Breast epithelium (tissue), 4 donors: ENCODE measurements at places on chromosomes 3 and 15.

DNA sequence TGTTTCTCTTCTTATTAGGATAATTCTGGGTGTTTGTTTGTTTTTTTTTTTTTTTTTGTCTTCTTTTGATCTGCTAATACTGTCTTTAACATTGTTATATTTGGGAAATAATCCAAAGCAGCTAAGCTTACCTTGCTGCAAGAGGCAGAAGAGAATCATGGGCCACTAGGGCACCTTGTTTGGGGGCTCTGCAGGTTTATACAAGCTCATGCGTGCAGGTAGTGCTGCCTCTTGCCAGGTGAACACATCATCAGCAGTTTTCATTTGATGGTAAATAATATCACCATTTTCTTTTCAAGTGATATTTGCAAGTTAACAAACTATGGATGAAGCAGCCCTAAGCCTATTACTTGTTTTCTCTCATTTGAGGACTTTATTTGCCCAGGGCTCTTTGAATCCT, 37.9 kb downstream of the MAP3K13 start:
- no peak for DNase-seq

DNA sequence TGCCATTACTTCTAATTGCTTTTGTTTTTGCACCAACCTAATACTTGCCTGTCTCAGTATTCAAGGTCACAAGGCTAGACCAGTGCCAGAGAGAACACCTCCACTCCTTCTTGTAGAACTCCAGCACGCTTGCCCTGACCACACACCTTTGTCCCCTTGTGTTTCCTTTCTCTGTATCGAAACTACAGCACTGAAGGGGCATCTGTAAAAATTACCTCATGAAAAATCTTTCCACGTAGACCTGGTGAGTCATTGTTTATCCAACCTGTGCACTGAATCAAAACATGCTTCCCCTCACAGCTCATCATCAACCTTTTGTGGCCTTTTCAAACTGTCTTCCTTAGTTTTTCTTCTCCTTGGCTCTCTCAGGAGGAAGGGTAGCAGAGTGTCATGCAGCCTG, 259.5 kb downstream of the THRB start:
- no peak for DNase-seq

DNA sequence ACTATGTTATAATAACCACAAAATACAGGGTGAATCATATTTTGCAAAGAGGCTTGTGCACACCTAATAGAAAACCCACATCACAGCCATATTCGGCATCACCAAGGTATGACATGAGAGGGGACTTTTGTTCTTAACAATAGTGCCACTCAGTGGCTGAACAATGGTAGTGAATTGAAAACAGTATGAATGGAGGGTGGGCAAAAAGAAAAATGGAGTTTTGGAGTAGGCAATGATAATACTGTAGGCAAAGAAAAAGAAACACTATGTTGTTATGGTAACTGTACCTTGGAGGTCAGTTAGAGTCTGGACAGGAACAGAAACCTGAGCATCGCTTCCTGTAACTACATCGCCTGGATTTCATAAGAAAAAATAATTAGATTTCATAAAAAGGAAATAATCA, 348.6 kb downstream of the PLCL2 start:
- DNase-seq = no peak

GRCh38 chr3:189322339-189322738, 150.6 kb downstream of the TPRG1 start:
- peak; percentile 34 for DNase-seq

DNA sequence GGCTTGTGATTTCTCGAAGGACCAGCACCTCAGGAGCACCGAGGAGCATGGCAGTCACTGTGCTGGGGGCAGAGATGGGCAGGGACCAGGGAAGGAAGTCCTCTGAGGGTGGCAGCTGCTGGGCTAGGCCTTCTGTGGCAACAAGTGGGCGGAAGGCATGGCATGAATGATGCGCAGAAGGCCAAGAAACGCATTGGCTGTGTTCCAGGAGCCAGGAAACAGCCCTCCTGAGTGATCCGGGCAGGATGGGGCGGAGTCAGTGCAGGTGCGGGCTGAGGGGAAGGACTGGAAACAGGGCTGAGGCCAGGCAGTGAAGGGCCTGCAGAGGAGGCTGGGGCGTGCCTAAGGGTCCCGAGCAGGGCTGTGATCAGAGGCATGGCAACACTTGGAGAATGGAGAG, 23.6 kb downstream of the MRPS11 start:
- DNase-seq = no peak

- no peak for DNase-seq
These were observed 128.2 kb upstream of the SLC7A14 start for GRCh38 chr3:170714122-170714521.

DNA sequence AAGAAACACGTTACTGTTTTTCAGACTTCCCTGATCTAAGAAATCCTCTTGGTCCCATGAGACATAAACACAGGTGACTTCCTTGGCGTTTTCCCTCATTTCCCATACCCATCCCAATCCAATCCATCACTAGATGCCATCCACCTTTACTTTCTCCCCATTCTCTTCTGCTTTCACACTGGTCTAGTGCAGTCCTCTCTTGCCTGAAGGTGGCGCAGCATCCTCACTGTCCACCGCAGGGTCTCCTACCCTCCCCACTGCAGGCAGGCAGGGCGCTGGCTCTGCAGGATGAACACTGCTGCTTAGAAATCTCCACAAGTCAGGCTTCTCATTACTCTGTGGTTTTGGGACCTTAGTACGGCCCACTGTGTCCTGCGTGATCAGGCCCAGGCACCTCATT, 58.2 kb downstream of the RAB7A start:
- no peak for DNase-seq

DNA sequence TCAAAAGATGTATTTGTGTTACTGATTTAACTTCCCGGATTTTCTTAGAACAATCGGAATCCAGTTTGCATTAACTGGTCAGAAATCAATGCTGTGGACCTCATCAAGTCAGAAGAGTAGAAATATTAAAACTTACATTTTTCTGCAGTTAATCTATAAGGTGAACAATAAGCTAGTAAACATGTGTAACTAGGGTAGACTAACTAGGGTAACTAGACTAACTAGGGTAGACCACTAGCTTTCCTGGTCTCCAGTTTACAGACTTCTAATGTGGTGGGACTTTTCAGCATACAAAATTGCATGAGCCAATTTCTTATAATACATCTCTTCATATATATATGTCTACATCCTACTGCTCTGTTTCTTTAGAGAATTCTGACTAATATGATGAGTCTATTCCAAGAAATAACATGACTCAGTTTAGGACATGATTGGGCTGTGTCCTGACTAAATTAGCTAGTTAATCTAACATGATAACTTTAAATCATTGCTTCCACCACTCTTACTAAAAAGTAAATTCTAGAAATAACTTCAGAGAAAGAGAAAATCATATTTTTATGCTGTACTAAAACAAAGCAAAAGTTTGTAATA, 5.3 kb downstream of the PLSCR2 start:
- DNase-seq = no peak

- DNase-seq = no peak
These were observed 165.0 kb downstream of the NR1D2 start for GRCh38 chr3:24110051-24110450.

GRCh38 chr3:24191801-24192403, 246.8 kb downstream of the NR1D2 start:
- no peak for DNase-seq

GRCh38 chr15:38068626-38069391, 134.4 kb downstream of the TMCO5A start:
- DNase-seq = no peak

- no peak for DNase-seq
These were observed 103.7 kb downstream of the MEGF11 start for GRCh38 chr15:66149871-66150270.

DNA sequence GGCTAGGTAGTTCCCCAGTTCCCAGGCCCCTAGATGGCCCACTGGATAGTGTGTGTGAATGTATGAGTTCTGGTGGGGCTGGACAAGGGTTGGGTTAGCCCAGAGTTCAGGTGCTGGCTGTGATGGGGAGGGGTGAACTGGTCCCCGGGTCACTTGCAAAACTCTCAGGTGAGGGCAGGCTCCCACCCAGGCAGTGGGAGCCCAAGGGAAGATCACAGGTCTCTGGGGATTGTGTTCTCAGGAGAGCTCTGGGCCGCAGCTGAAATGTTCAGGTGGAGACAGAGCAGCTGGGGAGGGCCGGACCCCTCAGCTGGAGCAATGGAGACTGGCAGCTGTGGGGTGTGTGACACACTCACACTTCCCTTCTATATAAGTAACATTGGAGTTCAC, 12.8 kb upstream of the FAM98B start:
- no peak for DNase-seq

DNA sequence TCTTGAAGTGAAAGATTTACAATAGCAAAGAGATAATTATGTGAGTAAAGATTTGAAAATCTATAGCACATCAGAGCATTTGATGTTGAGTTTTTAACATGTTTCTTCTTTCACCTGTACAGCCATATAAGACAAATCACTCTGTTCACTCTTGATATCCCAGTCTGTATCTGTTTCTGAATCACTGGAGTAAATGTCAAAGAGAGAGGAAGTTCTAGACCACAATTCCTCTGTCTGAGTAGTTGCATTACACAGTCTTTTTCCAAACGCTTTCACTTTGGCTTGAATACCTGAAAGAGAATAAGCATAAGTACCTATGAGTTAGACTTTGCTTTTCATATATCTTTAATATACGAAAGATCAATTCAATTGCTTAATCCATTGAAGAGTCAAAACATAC, 9.9 kb downstream of the THAP10 start:
- DNase-seq = no peak

DNA sequence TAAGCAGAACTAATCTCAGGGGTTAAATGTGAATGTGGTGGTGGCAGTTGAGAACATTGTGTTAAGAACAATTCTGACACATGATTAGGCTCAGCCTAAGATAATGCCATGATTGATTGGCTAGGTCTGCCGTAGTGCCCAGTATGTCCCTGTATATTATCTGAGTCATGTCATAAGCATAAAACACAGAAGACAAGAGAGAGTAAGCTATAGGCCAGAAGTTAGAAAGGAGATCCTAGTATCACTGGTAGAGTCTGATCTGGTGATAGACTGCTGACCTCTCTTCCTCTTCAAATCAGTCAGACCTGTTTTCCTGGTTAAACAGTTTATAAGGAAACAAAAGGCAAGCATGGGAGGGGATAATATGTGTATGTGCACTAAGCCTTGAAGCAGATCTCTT, 30.1 kb upstream of the ATP8B4 start:
- no peak for DNase-seq

- DNase-seq = no peak
These were observed 24.5 kb upstream of the PROK2 start for GRCh38 chr3:71809321-71810026.

DNA sequence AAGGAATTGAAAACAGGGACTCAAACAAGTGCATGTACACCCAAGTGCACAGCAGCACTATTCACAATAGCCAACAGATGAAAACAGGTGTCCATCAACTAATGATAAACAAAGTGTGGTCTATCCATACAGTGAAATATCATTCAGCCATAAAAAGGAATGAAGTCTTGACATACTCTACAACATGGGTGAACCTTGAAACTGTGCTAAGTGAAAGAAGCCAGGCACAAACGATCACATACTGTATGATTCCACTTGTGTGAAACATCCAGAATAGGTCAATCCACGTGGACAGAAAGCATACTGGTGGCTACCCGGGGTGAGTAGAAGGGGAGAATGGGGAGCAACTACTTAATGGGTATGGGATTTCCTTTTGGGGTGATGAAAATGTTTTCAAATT, 29.6 kb upstream of the PLXND1 start:
- no peak for DNase-seq

- DNase-seq = no peak
These were observed 2.4 kb upstream of the CD96 start for GRCh38 chr3:111539351-111540331.

- no peak for DNase-seq
These were observed 25.5 kb upstream of the FRMD4B start for GRCh38 chr3:69411346-69411745.

GRCh38 chr15:80891006-80891405, 98.6 kb downstream of the MESD start:
- no peak for DNase-seq

DNA sequence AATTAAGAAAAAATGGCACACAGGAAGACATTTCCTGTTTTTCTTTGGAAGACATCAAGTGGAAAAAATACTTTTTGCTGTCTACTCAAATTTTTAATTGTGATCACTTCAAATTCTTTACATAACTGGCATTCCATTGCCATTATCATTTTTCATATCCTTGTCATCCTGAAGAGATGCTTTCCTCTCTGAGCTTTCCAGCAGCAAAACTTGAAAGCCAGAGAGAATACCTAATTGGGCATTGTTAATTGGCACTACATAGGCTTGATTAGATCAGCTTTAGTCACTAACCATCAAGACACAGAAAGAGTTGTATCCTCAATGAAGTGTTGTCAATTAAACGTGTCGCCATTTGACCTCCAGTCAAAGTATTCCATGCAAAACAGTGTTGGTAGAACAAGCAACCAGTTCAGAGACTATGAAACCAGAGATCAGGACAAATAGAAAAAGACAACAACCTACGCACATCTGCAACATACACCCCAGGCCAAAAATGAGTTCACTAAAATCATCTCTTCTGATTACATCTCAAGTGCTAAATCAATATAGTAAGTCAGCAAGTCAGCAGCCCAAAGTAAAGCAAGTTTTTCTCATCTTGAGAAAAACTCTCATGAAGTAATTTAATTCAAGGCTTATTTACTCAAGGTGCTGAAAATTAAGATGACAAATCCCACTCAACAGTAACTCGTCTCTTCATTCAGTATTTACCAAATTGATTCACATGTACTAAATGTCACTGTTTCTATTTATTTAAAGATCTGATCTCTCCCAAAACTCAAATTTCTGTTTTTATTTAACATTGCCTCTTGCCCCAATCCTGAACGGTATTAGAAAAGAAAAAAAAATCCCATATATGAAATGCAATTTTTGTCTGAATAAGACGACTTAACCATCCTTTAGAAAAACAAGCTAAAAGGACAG, 123.0 kb downstream of the SUCLG2 start:
- no peak for DNase-seq

DNA sequence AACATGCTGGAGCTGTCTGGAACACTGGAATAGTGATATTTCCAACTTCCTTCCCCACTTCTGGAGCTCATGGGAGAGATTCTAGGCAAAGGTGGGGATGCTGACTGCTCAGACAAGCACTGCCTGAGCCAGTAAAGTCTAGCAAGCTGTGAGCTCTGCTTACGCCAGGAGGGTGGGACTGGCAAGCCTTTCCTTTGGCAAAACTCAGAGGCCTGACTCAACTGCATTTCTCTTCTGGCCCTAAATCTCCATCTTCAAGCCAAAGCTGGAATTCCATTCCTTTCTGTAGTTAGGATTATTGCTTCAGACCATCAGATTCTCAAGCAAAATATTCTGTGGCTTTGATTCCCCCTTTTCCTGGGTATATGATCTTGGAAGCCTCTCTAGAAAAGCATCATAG, 20.3 kb upstream of the EPB42 start:
- DNase-seq = peak; percentile 44

DNA sequence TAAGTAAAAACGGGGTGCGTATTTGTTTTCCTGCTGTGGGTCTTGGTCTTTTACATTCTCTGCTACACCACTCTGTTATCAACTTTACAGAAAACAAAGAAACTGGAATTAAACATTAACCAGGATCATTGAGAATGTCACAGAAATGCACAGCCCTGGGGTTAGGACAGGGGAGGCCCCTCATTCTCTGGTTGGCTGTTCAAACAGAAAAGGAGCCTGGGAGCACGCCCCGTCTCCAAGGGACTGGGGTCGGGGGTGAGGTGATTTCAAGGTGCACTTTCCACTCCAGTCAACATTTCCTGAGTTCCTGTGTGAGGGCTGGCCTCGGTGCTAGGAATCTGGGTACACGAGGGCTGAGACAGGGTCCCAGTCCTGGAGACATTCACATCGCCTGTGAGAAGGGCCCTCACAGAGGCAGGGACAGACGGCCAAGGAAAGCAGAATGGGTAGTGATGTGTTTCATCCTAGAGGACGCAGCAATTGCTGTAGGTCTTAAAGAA, 30.3 kb downstream of the CPN2 start:
- DNase-seq = no peak

GRCh38 chr15:95880630-95881029, 449.9 kb upstream of the NR2F2 start:
- DNase-seq = no peak
